ENCODE measurements at places on chromosomes 2 and 18.

- no peak for DNase-seq
Observed at GRCh38 chr2:64649626-64650025, 4.1 kb downstream of the SERTAD2 start.

- no peak for DNase-seq
Observed at GRCh38 chr2:174781996-174782395, 17.7 kb upstream of the CHRNA1 start.

GRCh38 chr2:239143858-239144712, 256.7 kb downstream of the HDAC4 start:
- DNase-seq = no peak

- DNase-seq = no peak
Observed at GRCh38 chr2:161042990-161043625, 117.1 kb upstream of the TANK start.

DNA sequence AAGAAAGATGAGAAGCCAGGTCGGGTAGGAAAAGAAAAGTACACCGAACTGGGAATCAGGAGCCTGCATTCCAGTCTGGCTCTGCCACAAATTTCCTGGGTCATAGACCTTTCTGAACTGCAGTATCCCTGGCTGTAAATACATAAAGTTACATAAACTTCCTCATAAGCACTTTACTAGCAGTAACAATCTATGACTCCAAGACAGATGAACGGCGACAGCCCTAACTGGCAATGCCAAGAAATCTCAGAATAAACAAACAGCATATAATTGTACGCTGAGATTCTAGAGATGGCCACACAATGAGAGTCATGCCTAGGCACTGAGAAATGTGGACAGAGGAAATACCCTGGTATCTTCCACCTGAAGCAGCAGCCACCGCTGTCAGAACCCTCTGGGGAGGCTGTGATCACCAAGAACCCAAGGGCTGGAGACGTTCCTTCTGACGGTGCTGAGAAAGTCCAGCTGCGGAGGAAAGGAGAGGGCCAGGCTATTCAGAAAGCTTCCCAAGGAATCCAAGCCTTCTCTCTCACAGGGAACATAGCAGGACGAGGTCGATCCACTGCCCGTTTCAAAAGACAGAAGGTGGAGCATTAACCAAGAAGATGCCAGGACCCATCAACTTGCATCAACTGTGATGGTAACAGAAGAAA, 89.3 kb upstream of the SLC66A3 start:
- no peak for DNase-seq

- no peak for DNase-seq
Observed at GRCh38 chr18:63373161-63373560, 6.2 kb upstream of the KDSR start.

DNA sequence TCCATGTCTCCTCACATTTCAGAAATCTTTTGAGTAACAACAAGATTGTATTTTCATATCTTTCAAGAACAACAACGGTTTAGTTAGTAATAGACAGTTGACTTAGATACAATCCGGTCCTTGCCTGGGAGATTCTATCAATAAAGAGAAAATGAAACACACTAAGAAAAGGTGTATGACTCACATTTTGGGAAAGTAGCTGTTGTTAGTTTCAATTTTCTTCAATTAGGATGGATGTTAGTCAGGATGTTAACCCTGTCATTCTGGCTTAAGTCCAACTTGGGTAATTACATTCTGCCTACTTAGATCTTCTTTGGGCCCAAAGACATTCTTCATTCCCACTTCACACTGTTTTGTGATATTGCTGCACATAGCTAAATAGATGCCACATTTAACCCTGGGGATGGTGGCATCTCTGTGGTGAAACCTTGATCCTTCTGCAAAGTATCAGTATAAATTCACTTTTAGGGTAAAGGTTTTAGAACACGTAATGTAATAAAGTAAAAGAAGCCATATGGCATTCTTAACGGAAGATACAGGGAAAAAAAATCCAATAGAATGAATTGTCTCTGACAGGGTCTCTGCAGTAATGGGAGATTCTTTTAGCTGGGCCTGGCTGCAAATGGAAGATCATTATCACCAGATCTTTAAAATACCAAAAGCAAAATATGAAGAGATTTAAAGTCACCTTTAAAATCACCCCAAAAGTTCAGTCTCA, 365.5 kb downstream of the FIGN start:
- no peak for DNase-seq
